ENCODE measurements at places on chromosomes 12 and 14.

DNA sequence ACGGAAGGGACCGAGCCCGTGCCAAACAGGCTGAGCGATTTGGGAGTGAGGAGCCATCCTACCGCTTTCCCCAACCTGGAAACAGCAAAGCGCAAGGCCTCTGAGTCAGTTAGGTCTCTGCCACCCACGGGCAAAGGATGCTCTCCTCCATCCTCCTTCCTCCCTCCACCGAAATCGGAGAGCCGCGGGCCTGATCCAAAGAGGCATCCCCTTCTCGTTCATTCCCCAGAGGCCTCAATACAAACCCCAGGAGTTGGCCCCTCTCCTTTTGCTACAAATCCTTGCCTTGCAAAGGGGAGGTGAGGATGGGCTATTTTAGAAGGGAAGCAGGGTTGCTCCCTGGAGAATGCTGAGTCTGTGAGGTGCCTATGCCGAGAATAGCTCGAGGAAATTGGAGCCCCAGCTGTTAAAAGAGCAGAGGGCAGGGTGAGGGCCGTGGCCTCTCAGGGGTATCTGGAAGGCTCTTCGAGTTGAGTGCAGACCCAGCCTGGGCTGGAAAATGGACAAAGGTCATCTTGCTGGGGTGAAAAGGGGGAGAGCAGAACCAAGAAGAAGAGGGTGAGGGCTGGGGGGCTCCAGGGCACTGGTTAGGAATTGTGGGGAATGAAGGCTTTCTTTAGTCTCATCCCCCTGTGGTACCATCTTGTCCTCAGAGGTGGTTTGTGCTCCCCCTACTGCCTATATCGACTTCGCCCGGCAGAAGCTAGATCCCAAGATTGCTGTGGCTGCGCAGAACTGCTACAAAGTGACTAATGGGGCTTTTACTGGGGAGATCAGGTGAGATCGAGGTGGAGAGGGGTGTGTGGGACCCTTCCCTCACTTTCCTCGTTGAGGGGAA is 1.1 kb downstream of the TPI1 start:
- no peak for DNase-seq

DNA sequence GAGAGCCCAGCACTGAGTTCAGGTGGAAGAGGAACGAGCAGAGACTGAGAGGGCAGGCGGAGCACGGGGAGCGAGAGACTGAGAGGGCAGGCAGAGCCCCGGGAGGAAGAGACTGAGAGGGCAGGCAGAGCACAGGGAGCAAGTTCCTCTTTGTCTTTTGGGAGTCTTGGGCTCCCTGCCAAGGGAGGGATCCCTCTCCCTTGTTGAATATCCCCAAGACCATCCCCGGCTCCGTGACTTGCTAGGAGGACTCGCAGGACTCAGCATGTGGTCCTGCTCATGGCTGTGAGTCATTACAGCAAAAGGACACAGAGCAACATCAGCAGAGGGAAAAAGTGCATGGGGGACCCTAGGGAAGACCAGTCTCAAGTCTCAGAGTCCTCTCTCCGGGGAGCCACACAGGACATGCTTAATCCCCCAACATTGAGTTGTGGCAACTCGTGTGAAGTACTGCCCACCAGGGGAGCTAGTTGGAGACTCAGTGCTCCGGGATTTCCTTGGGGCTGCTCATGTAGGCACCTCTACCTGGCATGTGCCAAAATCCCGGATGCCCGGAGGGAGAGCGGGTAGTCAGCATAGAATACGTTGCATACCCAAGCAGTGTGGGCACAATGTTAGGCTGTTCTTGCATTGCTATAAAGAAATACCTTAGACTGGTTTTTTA is 81.0 kb downstream of the CCDC92 start:
- DNase-seq, result no peak

DNA sequence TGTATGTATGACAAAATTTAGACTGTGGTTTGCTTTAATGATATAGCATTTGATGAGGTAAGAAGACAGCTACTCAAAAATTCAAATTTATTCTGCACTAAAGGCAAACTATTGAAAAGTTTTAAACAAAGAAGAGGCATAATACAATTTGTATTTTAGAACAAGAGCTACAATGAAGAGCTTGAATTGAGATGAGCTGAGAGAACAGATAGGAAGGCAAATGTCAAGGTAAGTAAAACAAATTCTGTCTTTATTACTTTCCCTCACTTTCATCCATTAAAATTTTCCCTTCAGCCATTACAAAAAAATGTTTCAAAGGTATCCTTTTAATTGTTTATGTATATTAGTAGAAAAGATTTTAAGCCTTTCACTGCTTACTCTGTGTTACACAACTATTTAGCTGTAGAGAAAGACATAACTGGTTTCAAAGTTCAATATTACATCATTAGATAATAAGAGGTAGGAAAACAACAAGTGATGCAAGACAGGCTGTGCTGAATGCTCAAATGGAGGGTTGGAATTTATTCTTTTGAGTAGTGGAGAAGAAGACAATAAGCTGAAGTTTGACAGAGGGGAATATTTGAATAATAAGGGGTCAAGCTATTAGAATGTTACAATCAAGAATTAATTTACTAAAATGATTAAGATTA is 1334.1 kb downstream of the FSCB start:
- DNase-seq, result no peak

DNA sequence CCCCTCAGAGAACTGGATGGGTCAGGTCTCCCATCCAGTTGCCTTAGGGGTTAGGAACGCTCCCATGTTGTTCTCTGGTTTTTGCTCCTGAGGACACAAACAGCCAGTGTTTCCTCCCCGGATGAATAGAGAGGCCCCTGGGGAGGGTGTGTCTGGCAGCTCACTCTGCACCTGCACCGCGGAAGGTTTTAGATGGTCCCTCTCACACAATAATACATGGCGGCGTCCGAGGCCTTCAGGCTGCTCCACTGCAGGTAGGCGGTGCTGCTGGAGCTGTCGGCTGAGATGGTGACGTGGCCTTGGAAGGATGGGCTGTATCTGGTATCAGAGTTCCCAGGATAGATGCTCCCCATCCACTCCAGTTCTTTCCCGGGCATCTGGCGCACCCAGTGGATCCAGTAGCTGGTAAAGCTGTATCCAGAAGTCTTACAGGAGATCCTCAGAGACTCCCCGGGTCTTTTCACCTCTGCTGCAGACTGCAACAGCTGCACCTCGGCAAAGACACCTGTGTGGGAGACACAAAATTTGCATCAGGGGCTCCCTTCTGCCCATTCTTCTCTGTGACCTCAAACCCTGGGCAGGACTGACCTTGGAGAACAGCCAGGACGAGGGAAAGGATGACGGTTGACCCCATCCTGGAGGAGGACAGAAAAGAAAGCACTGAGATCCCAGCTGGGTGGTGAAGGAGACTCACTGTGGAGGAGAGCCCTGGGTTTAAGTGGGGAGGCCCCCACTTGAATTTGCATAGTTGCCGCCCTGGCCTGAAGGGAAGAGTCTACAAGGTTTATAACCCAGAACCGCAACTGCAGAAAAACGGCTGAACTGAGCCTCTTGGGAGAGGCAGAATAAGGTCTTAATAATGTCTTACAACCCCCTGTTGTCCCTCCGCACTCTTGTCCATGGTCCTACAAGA is 1324.8 kb downstream of the TMEM121 start:
- DNase-seq, result no peak

GRCh38 chr12:57126061-57126460 is 2.2 kb upstream of the LRP1 start:
- no peak for DNase-seq

All from stimulated activated CD4-positive, alpha-beta T cell treated with anti-CD3 and anti-CD28 coated beads, Interleukin-15, amount 100 ng/mL, for 48 hours (primary cell).